Astrocyte (in vitro differentiated cells and primary cell): ENCODE measurements at places on chromosomes 4 and X.

GRCh38 chr4:101244349-101244748 is 103.0 kb downstream of the PPP3CA start:
- DNase-seq, result no peak
- H3K4me1 ChIP-seq, result no peaks in the 10 kb centered on the region
- H3K27me3 ChIP-seq, result no peaks in the 10 kb centered on the region
- H3K36me3 ChIP-seq, result no peaks in the 10 kb centered on the region

- no peaks in the 10 kb centered on the region for H3K27me3 ChIP-seq
- peaks cover 30% of the 10 kb centered on the region for H3K4me1 ChIP-seq
- peak; percentile 70 for DNase-seq
- H3K4me3 ChIP-seq, result no peak overlapping the region
Observed at GRCh38 chr4:5036239-5036638, 15.0 kb upstream of the STK32B start.

DNA sequence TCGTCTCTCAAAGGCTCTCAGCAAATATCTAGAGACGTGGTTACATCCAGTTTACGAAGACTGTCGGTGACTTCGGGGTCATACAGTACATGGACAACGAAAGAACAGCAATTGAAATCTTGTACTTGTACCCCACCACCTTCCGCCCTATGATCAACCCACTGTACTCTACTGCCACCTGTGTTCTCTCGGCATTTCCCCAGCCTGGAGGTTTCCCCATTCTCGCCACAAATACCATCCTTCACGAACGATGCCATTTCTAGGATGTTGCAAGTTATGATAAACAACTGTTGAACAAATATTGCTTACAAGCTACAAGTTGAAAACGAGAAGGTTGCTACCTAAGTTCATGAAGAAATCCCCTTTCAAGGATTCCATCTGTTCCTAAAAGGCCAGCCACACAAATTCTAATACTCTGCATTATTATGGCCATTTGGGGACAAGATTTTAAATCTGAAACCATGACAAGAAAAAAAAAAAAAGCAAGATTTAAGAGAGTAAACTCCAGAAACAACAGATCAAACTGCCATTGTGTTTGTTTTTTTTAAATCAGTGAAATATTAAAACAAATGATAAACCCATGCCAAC is 1.6 kb downstream of the APBB2 start:
- peak overlapping the region; percentile 78 for H3K4me3 ChIP-seq
- H3K27ac ChIP-seq, result peak overlapping the region; percentile 62
- peak; percentile 59 for DNase-seq
- no peaks in the 10 kb centered on the region for H3K36me3 ChIP-seq
- peaks cover 25% of the 10 kb centered on the region for H3K4me1 ChIP-seq
- H3K27me3 ChIP-seq, result no peaks in the 10 kb centered on the region

DNA sequence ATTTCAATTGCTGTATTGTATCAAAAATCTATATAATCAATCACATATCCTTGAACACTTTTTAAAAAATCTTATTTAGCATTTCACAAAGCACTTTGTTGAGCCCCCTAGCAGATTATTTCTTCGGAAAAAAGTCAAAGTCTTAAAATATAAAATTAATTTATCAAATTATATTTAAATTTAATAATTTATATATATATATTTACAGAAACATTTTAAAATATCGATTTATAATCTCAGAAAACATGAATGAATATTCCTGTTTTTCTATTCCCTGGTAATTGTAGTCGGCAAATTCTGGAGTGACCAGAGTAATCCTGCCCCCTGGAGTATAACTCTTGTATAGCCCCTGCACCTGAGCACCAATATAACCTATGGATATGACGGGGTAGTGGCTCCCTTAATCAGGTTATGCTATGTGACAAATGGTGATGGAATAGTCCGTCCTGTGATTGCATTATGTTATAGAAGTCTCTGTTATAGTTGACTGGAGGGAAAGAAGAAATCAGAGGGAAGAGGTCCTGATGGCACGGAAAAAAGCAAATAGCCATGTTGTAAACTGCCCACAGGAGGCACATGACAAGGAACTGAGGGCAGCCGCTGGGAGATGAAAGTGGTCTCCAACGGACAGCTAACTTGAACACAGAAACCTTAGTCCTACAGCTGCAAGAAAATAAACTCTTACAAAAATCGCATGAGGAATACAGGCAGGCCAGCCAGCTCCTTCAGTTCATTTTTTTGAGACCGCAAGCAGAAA is 1092.3 kb downstream of the ARAP2 start:
- H3K27me3 ChIP-seq, result no peaks in the 10 kb centered on the region
- no peak overlapping the region for H3K27ac ChIP-seq
- H3K4me3 ChIP-seq, result no peak overlapping the region
- DNase-seq, result no peak
- no peaks in the 10 kb centered on the region for H3K36me3 ChIP-seq

DNA sequence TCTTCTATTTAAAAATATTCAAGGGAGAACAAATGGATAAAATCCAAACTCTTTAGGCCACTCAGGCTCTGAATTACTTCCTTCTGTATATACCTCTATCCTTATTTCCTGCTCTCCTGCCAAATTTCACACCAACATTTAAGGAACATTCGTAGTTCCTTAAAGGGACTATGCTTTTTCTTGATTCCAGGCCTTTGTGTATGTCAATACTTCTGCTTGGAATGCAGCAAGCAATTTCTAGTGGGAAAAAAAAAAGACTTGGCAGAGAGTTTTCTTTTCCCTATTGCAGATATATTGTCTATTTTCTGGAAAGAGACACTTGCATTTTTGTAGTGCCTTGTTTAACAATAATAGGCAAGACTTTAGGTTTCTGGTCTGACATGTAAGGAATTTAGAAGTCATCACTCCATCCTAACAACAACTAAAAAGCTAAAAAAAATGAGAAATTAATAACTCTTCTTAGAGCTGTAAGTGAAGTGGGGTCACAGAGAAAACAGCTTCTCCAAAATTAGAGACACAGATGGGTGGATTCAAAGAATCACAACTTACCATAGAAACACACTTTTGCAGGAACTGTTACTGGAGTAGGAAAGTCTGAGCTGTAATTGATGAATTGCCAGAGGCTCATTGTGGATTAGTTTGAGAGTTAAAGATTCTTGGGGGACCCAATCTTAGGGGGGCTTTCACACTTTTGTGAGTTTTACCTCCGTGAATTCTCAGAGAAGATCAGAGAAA is 2.1 kb upstream of the ADH5 start:
- peaks cover 18% of the 10 kb centered on the region for H3K4me1 ChIP-seq
- peak; percentile 26 for DNase-seq
- H3K27me3 ChIP-seq, result no peaks in the 10 kb centered on the region
- H3K36me3 ChIP-seq, result no peaks in the 10 kb centered on the region
- H3K27ac ChIP-seq, result no peak overlapping the region

DNA sequence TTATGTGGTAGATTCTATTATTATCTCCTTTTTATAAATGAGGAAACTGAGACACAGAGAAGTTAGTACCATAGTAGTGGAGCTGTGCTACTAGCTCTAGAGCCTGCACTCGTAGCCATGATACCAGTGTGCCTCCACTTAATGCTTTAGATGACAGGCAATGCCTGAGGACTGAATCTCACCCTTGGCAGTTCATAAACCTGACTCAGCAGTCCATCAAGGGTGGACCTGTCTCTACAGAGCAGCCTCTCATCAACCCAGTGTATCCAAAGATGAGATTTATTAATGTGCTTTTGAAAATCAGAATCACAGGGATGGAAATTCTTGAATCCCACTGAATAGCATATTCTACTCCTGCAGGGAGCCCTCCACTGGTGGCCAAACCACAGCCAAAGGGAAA is 483.2 kb upstream of the DIPK2B start:
- H3K4me3 ChIP-seq, result no peak overlapping the region
- no peaks in the 10 kb centered on the region for H3K4me1 ChIP-seq
- H3K36me3 ChIP-seq, result no peaks in the 10 kb centered on the region
- H3K27ac ChIP-seq, result no peak overlapping the region

- no peaks in the 10 kb centered on the region for H3K27me3 ChIP-seq
- H3K4me1 ChIP-seq, result no peaks in the 10 kb centered on the region
- DNase-seq, result no peak
- no peaks in the 10 kb centered on the region for H3K36me3 ChIP-seq
- no peak overlapping the region for H3K4me3 ChIP-seq
Observed at GRCh38 chrX:55490121-55490520, 473 bp upstream of the USP51 start.

- no peaks in the 10 kb centered on the region for H3K27me3 ChIP-seq
- DNase-seq, result no peak
- no peak overlapping the region for H3K27ac ChIP-seq
- no peaks in the 10 kb centered on the region for H3K4me1 ChIP-seq
- H3K36me3 ChIP-seq, result no peaks in the 10 kb centered on the region
Observed at GRCh38 chr4:151799417-151800012, 38.7 kb upstream of the GATB start.

DNA sequence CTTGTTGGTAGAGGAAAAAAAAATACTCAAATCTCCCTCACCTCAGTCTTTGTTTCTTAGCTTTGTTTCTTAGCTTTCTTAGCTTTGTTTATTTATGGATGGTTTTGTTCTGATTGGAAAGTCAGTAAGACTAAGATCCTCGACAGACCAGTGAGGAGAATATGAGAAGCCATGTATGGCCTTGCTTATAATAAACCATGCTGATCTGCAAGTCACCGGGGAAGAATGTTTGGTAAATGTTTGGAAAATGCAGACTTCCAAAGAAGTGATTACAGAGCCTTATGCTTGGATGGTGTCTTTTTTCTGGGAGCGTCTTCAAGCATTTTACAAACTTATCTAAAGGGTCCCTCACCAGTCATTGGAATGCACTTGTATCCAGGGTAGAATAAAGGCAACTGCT is 90.1 kb upstream of the NOCT start:
- no peaks in the 10 kb centered on the region for H3K36me3 ChIP-seq
- H3K4me3 ChIP-seq, result no peak overlapping the region
- no peak overlapping the region for H3K27ac ChIP-seq
- no peak for DNase-seq

- H3K4me1 ChIP-seq, result no peaks in the 10 kb centered on the region
- no peaks in the 10 kb centered on the region for H3K27me3 ChIP-seq
- no peak overlapping the region for H3K4me3 ChIP-seq
- peak; percentile 40 for DNase-seq
- no peak overlapping the region for H3K27ac ChIP-seq
- no peaks in the 10 kb centered on the region for H3K36me3 ChIP-seq
Observed at GRCh38 chr4:125254106-125254505, 60.6 kb upstream of the FAT4 start.

GRCh38 chr4:92304121-92304520 is 355 bp downstream of the GRID2 start:
- peaks cover 31% of the 10 kb centered on the region for H3K27me3 ChIP-seq
- no peak for DNase-seq
- H3K27ac ChIP-seq, result no peak overlapping the region
- peaks cover 16% of the 10 kb centered on the region for H3K4me1 ChIP-seq
- peak overlapping the region; percentile 59 for H3K4me3 ChIP-seq

DNA sequence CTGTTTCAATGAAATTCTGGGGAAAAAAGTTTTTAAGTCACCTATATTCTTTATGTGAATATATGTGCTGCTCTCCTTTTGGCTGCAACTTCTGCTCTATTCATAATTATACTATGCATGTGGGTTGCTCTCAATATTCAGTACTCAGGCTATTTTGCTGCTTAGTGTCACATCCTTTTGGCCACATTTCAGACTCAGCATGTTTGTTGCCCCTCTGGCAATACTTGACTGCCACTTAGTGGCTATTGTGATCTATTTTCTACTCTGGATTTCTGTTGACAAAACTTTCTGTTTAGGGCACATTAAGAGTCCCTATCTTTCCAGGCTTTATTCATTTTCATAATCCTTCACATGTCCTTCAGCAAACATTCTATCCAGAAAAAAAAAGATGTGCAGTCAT is 15.8 kb upstream of the CT45A1 start:
- DNase-seq, result no peak
- no peak overlapping the region for H3K4me3 ChIP-seq
- no peaks in the 10 kb centered on the region for H3K27me3 ChIP-seq
- no peak overlapping the region for H3K27ac ChIP-seq
- H3K36me3 ChIP-seq, result no peaks in the 10 kb centered on the region

GRCh38 chr4:176792326-176793059 is at the start of gene VEGFC:
Gene VEGFC (minus strand): TSS chr4:176792922. CDS start chr4:176792311, 611 bp downstream.
- peaks cover 22% of the 10 kb centered on the region for H3K4me1 ChIP-seq
- no peaks in the 10 kb centered on the region for H3K27me3 ChIP-seq
- no peak for DNase-seq
- H3K4me3 ChIP-seq, result peak within 1 kb of the TSS; percentile 96
- H3K36me3 ChIP-seq, result no peaks in the 10 kb centered on the region
- H3K27ac ChIP-seq, result peak within 1 kb of the TSS; percentile 77

DNA sequence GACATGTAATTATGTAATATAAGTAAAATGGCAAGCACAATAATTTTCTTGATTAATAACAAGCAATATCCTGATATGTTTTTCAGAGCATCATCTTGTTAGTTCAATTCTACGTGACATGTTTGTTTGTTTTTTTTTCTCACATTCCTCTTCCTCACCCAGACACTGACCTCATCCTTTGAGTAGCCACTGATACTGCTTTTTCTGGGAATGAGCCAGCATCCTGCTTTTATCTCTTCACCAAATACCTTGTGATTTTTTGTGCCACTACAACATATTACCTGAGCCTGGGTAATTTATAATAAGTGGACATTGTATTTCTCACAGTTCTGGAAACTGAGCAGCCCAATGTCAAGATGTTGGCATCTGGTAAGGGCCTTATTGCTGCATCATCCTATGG is 484.0 kb downstream of the NAF1 start:
- H3K27ac ChIP-seq, result no peak overlapping the region
- peak; percentile 33 for DNase-seq
- H3K36me3 ChIP-seq, result no peaks in the 10 kb centered on the region
- no peaks in the 10 kb centered on the region for H3K27me3 ChIP-seq

- no peaks in the 10 kb centered on the region for H3K27me3 ChIP-seq
- no peak overlapping the region for H3K27ac ChIP-seq
- no peaks in the 10 kb centered on the region for H3K36me3 ChIP-seq
- peak; percentile 7 for DNase-seq
Observed at GRCh38 chr4:44186850-44187246, 261.8 kb downstream of the KCTD8 start.

GRCh38 chr4:26558166-26558895 is 25.6 kb upstream of the TBC1D19 start:
- no peak for DNase-seq
- H3K36me3 ChIP-seq, result no peaks in the 10 kb centered on the region
- H3K4me1 ChIP-seq, result no peaks in the 10 kb centered on the region
- peak overlapping the region; percentile 76 for H3K27ac ChIP-seq
- no peak overlapping the region for H3K4me3 ChIP-seq
- no peaks in the 10 kb centered on the region for H3K27me3 ChIP-seq

DNA sequence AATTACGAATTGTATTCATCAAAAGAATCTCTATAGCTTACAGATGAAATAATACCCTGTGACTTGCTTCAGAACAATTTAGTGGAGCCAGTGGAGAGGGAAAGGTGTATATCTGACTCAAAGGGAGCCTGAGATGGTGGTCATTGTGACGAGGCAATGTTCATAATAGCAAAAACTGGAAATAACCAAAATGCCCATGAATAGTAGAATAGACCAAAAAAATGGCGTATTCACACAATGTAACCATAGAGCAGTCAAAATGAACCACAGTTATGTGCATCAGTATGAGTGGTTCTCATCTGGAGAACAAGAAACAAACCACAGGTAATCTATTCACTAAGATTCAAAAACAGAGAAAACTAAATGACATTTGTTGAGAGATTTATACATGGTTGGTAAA is 125.3 kb upstream of the CLNK start:
- H3K4me3 ChIP-seq, result no peak overlapping the region
- H3K36me3 ChIP-seq, result no peaks in the 10 kb centered on the region
- no peaks in the 10 kb centered on the region for H3K27me3 ChIP-seq
